ENCODE measurements at places on chromosomes 3 and 15.

DNA sequence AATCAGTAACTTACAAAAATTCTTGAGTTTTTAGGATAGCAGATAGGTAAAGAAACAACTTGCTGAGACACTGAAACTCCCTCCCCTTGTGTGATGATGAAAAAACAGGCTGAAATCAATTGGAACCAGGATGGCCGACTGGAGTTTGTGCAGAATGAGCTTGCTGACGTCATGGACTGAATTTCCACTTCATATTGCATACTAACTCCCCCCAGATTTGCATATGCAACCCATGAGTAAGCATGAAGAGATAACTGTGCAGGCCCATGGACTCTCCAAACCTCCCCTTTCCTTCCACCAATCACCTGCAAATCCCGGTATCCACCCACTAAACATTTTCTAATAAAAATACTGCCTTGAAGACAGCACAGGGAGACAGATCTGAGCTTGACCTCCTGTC lies 82.0 kb upstream of the SCN5A start:
- no peak for DNase-seq

GRCh38 chr3:13415236-13415986 lies 4.7 kb downstream of the NUP210 start:
- DNase-seq: no peak

GRCh38 chr3:157127831-157128767 lies 31.8 kb downstream of the CCNL1 start:
- DNase-seq: no peak

GRCh38 chr15:41730543-41730942 lies 43.7 kb upstream of the MAPKBP1 start:
- no peak for DNase-seq

DNA sequence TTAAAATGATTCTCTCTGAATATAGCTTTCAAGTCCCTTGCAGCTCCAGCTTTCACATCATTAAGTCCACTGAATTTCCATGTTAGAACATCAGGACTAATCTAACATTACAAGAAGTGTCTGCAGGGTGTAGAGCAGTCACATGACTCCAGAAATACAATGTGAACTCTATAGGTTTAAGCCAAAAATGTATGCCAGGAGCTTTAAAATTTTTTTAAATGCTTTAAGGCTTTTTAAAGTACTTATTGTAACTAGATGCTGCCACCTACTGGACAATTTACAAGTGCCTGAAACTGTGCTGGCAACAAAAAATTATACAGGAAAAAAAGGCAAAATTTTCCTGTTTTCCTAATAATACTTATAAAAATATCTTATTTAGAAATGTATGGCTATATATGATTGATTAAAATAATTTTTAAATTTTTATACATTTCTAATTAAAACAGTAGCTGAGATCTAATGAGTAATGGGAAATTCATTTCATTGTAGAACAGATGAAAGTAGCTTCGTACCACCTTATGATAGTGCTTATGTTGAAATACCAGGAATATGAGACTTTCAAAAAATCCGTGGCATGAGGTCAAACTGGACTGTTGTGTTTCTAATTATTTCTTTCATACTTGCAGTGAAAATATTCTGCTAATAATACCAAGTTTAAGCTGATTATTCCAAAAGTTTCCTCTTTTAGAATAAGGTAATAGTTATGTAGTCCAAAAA lies 25.7 kb downstream of the FSIP1 start:
- DNase-seq: peak; percentile 70

DNA sequence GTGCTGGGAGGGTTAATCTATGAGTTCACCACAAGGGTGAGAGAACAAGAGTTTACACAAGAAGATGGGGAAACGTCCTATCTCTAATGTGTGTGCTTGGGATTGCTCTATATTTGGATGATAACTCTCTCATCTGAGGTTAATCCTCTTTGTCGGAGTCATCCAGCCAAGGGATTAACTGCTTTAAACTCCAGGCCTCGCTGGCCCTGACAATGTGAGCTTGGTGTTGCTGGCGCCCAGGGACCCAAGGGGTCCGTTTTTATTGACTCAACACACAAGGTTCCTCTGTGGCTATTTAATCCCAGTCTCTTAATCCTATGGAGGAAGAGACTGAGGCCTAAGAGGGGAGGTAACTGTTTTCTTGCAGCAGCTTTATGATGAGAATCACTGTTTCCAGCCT lies 14.2 kb downstream of the SV2B start:
- DNase-seq: peak; percentile 11

- no peak for DNase-seq
Observed at GRCh38 chr15:44719293-44719999, 8.1 kb downstream of the B2M start.

- peak; percentile 65 for DNase-seq
Observed at GRCh38 chr15:86231864-86232721, 152.4 kb downstream of the AGBL1 start.

DNA sequence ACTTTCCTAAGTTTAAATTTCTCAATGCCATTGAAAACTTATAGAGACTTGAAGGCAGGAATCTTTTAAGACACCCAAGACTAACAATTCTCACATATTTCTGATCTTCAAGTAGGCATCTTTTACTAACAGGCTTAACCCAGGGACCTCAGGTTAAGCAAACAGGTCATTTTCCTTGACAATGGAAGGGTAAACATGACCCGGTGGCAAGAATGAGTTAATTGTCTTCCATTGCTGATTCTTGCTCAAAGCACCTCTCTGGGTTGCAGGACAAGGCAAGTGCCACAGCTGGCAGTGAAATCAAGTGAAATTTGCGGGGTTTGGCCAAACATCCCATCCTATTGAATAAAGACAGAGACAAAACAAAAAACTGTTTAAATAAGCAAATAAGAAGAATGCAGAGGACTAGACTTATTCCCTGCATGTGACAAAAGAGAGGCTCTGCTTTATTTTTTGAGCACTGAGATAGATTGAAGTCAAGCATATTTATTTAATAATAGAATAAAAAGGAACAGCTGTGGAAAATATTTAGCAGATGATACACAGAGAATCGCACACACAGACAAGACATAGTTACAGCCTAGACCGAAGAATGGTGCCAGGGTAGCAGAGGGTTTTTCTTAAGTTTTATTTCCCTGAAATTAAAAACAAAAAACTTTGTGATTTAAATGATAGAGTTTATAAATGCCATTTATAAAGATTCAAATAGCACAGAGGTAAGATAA lies 56.0 kb upstream of the MITF start:
- peak; percentile 66 for DNase-seq

GRCh38 chr15:95129574-95129973 lies 898.2 kb downstream of the MCTP2 start:
- DNase-seq: no peak

DNA sequence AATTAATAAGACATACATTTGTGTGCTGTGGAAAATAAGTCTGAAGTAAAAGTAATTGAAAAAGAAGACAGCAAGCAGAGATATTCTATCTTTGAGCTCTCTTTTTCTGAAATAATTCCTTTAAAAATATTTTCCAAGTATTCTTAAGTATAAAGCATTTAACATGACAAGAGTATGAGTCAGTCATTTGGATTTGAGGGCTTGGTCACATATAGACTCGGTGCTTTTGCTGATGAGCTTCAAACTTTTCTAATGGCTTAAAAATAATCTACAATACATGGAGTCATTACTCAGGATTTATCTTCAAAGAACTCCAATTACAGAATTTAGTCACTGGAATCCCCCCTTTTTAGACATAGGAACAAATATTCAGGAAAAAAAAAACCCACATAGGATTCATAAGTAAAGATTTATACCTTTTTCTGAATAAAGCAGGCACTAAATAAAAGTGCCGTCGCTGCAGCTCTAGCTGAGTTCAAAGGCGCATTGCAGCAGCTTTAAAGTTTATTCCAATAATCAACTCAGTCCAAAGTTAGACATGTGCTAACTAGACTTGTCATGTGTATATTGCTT lies 147.5 kb downstream of the CTNNB1 start:
- no peak for DNase-seq

DNA sequence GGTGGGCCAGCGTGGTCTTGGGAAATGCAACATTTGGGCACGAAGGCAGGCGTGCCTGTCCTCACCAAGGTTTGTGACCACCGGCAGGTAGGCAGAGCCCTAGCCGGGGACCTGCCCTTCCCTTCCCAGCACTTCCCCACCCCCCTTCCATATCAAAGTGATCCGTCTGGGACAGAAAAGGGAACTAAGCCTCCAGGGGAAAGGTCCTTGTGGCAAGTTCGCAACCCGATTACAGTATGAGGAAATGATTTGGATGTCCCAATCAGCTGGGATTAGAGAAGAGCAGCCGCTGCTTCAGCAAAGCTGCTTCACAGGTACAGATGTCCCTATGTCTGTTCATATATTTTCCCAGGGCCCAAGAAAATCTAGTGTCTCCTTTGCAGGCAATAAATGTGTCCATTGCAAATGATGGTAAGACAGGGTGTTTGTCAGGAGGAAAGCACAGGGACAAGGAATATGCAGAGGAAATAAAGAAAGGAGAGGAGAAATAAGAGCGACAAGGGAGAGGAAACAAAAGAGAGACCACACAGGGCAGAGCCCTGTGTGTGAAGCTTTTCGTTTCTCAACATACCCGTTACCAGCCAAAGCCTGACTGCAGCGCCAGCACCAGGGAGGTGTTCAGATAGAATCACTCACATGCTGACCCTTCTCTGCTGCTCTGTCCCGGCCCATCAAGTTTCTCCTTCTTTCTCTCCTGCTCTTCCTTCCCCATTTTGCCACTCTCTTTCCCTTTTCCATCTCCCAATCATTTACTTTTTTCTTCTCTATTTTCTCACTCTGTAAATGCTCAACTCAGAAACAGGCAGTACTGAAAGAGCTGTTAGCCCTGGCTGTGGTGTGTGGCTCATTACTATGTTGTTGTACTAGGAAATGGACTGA lies 17.4 kb upstream of the SECISBP2L start:
- no peak for DNase-seq

GRCh38 chr3:6168256-6168655 lies 692.7 kb upstream of the GRM7 start:
- DNase-seq: no peak

GRCh38 chr15:98776607-98777281 lies 128.4 kb downstream of the IGF1R start:
- no peak for DNase-seq

GRCh38 chr15:85997618-85998017 lies 82.1 kb upstream of the AGBL1 start:
- no peak for DNase-seq

DNA sequence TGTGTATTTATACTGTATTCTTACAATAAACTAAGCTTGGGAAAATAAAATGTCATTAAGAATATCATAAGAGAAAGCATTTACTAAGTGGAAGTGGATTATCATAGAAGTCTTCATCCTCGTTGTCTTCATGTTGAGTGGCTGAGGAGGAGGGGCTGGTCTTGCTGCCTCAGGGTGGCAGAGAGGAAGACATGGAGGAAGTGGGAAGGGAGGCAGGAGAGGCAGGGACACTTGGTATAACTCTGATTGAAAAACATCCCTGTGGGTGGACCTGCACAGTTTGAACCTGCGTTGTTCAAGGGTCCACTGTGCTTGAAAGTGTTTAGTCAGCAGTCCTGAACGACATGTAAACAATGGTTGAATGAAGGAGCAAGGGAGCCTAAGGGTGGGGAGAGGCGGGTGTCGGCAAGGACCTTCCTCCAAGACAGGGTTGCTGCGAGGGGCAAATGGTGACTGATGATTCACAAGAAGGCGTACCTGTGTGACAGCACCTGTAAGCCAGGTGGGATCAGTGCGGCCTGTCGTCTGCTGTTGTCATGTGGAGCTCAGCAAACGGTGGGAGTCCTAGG lies 103.8 kb upstream of the KLF13 start:
- no peak for DNase-seq

- no peak for DNase-seq
Observed at GRCh38 chr3:129702934-129703712, 96.6 kb upstream of the PLXND1 start.

- no peak for DNase-seq
Observed at GRCh38 chr3:123453675-123454074, 4.8 kb upstream of the ADCY5 start.

GRCh38 chr3:102158080-102158740 lies 276.6 kb upstream of the ZPLD1 start:
- DNase-seq: no peak

DNA sequence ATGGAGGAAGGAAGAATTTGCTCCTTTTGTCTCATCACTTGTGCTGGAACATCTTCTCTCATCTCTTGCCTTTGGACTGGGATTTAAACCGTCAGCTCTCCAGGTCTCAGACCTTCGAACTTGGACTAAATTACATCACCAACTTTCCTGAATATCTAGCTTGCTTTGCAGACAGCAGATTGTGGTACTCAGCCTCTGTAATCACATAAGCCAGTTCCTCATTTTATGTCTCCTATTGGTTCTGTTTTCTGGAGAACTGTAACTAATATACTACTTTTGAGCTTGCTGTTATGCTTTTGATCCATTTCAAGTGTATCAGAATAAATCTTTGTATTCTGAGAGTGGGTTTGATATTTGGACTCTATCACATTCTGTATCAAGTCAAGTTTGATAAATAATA lies 164.3 kb upstream of the VEPH1 start:
- DNase-seq: no peak

DNA sequence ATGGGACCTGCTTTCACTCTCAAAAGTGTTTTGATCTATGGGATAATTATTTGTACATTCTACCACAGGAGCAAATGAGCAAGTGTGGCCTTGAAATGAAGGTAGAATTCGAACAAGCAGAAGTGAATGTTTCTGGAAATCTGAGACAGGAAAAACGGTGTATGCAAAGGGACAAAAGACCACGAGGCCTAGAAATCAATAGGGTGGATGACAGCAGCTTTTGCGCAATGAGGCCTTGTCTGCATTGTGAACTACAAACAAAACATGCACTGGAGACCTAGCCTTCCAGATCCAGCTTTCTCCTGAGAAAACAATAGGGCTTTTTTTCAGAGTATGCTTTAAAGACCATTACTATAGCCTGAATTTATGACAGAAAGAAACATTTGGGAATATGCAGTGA lies 1137.0 kb downstream of the ROBO2 start:
- DNase-seq: no peak

DNA sequence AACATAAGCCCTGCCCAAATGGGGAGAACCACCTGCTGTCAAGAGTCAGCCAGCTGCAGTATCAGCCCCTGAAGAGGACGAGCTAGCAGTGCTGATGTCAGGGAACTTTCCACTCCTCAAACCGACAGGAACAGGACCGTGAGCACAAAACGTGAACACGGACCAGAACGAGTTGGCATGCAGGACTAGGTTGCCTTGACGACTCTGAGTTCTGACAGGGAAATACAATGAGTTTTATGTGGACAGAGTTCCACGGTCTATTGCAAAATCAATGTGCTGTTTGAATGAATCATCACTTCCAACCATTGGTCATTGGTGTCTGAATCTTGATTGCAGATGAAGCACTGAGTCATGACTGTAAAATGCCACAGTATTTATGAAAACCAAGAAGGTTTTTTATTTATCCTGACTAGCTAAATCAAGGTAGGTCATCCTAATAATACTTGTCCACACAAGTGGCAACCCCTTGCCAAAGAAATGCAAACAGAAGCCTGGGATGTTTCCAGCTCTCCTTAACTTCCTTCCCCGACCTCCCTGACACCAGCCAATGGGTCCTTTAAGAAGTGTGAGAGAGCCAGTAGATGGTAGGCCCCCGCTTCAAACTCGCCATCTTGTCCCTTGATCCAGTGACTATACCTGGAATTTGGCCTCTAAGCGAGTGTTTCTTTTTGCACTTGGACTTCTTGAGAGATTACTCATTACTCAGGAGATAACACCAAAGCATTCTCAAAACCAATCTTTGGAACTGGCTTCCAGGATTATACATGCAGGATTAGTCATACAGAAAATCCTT lies 119.6 kb downstream of the ASB7 start:
- DNase-seq: no peak
